ENCODE measurements at places on chromosomes 7 and 10.

- DNase-seq, result no peak
Observed at GRCh38 chr7:68875857-68876256, 722.4 kb upstream of the AUTS2 start.

DNA sequence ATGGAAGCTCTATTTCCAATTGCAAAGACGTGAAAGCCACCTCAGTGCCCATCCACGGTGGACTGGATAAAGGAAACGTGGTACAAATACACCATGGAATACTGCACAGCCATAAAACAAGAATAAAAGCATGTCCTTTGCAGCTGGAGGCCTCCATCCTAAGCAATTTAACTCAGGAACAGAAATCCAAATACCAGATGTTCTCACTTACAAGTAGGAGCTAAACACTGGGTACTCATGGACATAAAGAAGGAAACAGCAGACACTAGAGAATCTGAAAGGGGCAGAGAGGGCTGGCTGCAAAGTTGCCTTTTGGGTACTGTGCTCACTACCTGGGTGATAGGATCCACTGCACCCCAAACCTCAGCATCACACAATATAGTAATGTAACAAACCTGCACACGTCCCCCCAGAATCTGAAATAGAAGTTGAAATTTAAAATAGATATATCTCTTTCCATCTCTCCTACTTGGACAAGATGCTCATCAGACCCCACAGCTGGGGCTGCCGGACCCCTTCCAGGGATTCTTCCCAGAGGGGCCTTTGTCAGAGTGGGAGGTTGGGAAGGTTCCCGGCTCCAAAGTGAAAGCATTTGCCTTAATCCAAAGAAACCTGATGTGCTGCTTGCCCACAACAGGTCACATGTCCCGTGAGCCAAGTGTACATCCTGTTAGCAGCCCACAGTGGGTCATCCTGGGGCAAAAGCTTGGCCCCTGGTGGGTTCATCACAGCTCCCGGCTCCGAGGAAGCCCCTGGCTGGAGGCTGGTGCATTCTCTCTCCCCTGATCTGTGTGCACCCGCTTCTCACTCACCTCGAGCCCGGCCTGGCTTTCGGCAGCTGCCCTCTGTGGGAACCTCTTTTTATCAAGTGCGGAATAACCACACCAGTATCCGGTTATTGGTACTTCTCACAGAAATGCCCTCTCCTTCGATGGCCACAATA, 172.3 kb upstream of the PPP2R2D start:
- DNase-seq, result no peak

- peak; percentile 18 for DNase-seq
Observed at GRCh38 chr7:131183611-131184119, 144.0 kb upstream of the MKLN1 start.

- no peak for DNase-seq
Observed at GRCh38 chr10:128173386-128173785, 47.2 kb upstream of the MKI67 start.

DNA sequence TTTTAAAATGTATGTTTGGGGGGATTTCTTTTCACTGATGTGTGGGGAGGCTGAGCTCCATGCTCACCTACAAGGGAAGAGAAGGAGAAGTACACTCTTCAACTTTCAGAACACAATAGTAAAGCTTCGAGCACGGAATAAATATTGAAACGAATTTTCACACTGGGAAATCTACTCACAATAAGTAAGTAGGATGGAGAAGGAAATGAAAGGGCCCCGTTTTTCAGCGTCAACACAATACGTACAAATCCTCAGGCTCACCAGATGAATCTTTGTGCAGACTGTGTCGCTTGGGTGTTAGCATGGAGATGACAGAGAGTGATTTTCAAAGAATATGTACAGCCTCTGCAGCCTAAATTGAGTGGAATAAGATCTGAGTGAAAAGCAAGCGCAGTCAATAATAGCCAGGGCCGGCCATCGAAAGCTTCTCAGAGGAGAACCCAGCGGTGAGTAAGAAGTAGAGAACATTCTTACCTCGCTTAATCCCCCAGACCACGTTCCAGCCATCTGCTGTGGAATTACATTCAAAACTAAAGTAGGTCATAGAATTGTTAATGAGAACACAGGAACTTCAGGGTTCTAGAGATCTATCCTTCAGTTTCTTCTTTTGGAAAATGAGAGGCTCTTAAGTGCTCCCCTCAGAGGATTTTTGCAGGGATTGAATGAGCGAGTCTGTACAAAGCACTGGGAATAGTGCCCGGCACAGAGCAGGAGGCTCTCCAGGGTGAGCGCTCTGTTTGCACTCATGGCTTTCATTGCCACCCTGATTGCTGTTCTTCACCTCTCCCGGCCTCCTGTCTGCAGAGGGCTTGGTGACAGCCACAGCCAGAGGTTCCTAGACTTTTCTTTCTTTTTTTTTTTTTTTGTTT, 292.8 kb downstream of the SFMBT2 start:
- no peak for DNase-seq

DNA sequence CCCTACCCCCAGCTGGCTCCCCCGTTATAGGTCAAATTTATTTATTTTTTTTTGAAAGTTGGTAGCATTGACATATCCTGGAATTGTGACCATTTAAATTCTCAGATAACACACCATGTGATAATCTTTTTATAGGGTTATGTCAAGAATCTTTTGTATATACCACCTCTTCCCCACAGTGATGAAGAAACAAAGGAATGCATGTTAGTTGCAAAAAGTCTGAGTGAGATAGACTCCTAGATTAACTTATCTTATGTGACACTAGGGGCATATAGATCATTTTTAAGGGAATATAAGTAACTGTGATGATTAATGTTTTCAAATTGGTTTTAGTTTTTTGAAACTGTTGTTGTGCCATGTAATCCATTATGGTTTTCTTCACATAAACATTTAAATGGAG, 68.3 kb downstream of the MLLT10 start:
- no peak for DNase-seq

GRCh38 chr7:20173828-20174227, 43.4 kb downstream of the MACC1 start:
- DNase-seq, result no peak

GRCh38 chr10:7534480-7534852, 123.6 kb upstream of the SFMBT2 start:
- no peak for DNase-seq
